ENCODE measurements at places on chromosomes 5 and 9.

- no peak for DNase-seq
Measured at GRCh38 chr9:83342731-83343130, 195.5 kb downstream of the FRMD3 start.

DNA sequence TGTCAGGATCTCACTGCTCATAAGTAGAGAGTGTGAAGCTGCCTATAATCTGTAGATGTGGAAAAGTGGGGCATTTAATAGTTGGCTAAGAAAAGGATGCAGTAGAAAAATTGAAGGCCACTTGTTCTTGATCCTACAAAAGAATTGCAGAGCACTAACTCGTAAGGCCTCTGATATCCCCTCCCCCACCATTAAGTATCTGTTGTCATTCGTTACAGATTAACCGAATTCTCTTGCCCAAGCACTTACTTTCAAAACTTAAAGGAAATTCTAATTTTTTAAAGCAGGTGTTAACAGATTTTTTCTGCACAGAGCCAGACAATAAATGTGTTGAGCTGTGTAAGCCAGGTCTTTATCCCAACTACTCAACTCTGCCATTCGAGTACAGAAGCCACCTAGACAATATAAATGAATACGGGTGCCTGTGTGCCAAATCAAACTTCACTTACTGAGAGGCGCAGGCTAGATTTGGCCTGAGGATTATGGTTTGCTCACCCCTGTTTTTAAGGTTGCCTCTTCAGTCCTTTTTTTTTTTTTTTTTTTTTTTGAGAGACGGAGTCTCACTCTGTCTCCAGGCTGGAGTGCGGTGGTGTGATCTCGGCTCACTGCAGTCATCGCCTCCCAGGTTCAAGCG lies 234.8 kb downstream of the RFK start:
- DNase-seq = no peak

DNA sequence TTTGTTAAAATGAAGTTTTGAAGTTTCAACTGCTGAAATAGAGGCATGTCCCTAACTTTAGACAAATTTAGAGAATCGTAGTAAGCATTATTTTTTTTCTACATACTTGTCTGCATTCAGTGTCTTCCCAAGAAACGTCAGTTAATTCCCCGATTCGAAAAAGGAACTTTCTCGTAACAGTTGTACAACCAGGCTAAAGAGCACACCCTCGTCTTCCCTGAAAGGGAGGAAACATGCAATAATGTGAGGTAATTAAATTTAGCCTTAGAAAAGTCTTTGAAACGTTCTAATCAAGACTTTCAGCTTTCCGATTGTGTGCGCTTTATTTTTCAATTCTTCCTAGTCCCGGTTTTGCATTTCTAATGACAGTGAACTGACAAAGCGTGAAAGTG lies 374 bp upstream of the SLC1A3 start:
- DNase-seq = no peak

DNA sequence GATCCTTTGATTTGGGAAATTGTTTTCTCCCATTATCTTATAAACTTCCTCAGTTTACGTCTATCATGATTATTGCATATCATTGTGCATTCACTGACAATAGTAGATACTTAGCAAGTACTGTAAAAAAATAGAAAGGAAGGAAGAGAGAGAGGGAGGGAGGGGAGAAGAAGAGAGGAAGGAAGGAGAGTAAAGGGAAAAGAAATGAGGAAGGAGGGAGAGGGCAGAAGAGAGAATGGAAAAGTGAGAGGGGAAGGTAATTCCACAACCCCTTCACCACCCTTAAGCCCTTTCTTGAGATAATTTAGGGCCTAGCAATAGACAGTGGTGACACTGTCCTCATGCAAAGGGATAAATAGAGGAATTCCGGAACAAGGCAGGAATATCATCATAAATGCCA lies 64.4 kb downstream of the NFIB start:
- no peak for DNase-seq

- no peak for DNase-seq
Measured at GRCh38 chr9:116101516-116101915, 52.1 kb upstream of the PAPPA start.

DNA sequence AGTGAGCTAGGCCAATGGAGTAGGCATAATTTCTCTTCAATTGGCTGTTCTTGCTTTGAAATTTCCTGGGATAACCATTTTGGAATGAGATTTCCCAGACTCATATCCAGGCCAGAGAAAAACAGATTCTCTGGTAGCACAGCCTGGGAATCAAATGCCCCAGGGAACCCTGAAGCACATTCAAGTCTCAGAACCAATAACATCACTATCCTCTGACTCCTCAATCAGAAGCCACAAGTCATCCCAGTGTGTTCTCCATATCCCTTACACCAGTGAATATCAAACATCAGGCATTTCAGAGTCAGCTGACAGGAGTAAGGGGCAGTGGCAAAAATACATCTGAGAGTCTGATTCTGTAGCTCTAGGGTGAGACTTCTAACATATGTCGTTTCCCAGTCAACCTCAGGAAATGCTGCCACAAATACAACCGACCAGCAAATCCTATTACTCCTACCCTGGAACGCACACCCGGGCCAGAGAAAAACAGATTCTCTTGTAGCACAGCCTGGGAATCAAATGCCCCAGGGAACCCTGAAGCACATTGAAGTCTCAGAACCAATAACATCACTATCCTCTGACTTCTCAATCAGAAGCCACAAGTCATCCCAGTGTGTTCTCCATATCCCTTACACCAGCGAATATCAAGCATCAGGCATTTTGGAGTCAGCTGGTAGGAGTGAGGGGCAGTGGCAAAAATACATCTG lies 537.7 kb upstream of the NMUR2 start:
- no peak for DNase-seq

DNA sequence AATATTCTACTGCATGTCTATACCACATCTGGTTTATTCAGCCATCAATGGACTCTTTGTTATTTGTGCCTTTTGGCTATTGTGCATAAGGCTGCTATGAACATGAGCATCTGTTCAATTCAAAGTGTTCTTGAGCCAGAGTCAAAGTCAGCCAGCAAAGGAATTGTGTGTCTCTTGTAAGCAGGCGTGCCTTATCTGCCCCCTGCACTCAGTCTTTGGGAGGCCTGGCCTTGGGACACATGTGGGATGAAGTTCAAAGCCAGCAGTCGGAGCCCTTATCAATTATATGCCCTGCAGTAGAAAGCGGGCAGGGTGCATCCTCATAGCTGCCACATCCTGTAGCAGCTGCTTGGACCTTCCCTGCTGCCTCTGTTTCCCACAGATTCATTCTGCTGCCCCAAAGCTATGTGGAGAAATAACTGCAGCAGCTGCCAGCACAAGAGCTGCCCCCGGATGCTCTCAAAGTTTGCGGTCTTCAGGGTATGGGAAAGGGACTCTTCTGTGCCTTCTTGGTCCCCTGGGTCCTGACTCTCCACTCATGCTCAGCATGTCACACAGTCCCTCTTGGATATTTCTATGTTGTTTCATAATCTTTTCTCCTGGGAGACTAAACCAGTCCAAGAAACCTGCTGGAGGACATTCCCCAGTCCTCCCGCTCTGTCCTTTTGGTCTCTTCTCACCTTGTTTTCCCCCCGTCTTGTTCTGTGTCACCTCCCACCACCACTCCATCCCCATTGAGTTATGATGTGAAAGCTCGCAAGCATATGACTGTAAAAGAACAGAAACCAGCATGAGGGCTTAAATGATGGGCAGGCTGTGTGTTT lies 35.9 kb downstream of the STOM start:
- no peak for DNase-seq

- DNase-seq = no peak
Measured at GRCh38 chr9:8062459-8062858, 262.9 kb upstream of the DMAC1 start.
